NCI-H345 (cell line): ENCODE measurements at places on chromosomes 1 and 21.

DNA sequence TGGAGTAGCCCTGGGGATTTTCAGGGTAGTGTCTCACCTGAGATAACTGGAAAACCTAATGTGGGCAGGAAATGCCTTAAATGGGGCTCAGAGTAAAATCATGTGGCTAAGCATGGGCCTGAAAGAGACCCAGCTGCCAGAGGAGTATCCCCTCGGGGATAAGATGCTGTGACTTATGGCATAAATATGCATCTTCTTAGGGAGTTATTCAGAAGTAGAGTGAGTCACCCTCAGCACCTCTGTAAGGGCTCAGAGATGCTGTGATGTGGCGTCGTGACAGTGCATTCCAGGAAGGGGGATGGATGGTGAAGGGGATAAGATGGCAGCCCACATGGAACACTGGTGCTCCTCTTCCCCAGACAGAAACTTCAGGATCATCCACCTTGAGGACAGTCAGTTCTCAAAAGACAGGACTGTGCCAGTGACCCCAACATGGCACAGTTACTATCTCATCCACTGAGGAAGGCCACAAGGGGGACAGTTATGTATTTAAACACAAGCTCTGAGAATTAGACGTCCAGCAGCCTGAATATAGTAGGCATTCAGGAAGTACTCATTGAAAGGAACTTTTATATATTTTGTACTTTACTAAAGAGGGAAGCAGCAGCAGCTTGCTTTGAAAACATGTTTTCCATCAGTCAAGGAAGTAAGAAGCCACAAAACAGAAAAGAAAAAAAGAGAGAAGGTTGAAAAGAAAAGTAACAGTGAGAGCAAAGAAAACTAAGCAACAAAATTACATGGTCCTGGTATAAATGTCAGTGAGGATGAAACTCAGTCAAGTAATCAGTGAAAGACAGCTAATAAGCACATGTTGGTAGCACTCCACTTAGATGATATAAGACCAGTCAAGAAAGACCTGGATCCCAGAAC, 8.3 kb downstream of the IL24 start:
- DNase-seq, result no peak

DNA sequence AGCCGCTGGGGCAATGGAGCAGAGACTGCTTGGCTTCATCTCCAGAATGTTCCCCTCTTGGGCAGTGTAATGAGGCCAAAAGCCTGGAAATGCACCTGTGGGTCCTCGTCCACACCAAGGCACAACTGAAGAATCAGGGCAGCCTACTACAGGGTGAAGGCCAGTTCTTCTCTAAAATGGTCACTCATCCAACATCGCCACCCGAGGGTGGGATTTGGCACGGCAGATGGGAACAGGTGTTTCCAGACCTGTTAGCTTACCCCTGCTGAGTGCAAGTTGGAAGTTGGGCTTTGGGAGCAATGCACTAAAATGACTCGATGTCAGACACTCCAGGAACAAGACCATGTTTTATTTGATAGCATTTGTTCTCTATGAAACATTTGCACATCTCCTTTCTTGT, 543.7 kb downstream of the NPHP4 start:
- peak; percentile 33 for DNase-seq

- no peak for DNase-seq
These were observed 418.9 kb upstream of the PRMT6 start for GRCh38 chr1:106637566-106637965.

GRCh38 chr21:44011579-44012473, at the start of gene TRAPPC10:
TRAPPC10 (plus strand) TSS chr21:44012309; CDS start chr21:44012494, 185 bp downstream.
- DNase-seq, result peak; percentile 95

DNA sequence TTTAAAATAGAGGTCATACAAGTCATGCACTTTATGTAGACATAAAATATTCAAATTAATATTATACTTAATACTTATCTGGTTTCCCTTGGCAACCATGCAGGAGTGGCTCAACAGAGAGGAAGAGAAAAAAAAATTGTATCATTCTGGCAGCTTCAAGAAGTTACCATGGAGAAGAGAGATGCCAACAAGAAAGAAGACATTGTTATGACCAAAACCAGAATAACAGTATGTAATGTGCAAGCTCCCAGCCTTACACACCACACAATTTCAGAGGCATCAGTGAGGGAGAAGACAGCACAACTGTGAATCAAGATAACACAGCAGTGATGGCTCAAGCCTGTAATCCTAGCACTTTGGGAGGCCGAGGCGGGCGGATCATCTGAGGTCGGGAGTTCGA, 49.1 kb upstream of the RCOR3 start:
- no peak for DNase-seq

- peak; percentile 41 for DNase-seq
These were observed 9.0 kb upstream of the FAM131C start for GRCh38 chr1:16082283-16083038.

GRCh38 chr21:17585875-17586450, 26.7 kb downstream of the BTG3 start:
- DNase-seq, result peak; percentile 66

DNA sequence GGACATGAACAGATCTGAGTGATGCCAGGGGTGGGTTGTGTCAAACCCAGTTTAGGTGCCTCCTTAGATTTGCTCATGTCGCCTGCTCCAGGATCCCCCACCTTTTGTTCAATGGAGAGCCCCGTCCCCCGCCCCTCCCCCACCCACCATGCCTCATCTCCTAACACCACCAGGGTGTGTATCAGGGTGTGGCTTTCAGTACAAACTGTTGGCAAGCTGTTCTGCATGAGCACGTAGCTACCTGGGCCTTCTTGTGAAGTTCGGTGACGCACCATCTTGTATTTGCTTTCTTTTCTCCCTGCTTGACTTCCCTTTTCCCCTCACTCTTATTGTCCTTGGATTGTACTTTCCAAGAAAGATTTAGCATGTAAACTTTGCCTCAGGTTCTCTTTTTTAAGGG, 94.8 kb downstream of the EBNA1BP2 start:
- no peak for DNase-seq

- DNase-seq, result no peak
These were observed at the start of gene BSND for GRCh38 chr1:54998677-54999076. BSND (plus strand) TSS chr1:54998933; CDS start chr1:54999187, 254 bp downstream.

- no peak for DNase-seq
These were observed 138.0 kb downstream of the HS2ST1 start for GRCh38 chr1:87052400-87052799.

- DNase-seq, result no peak
These were observed 26.4 kb upstream of the SYCP1 start for GRCh38 chr1:114828251-114828650.

GRCh38 chr1:234716908-234717375, 107.0 kb upstream of the IRF2BP2 start:
- DNase-seq, result no peak

GRCh38 chr1:86499987-86500593, 31.4 kb downstream of the CLCA1 start:
- peak; percentile 34 for DNase-seq
